Inflammatory macrophage treated with lipopolysaccharide for 1 hour (primary cell): ENCODE measurements at places on chromosomes 13 and 19.

- DNase-seq: no peak
Measured at GRCh38 chr19:7959211-7959610, 15.7 kb upstream of the TIMM44 start.

GRCh38 chr13:34038541-34039068 lies 220.7 kb downstream of the RFC3 start:
- no peak for DNase-seq

DNA sequence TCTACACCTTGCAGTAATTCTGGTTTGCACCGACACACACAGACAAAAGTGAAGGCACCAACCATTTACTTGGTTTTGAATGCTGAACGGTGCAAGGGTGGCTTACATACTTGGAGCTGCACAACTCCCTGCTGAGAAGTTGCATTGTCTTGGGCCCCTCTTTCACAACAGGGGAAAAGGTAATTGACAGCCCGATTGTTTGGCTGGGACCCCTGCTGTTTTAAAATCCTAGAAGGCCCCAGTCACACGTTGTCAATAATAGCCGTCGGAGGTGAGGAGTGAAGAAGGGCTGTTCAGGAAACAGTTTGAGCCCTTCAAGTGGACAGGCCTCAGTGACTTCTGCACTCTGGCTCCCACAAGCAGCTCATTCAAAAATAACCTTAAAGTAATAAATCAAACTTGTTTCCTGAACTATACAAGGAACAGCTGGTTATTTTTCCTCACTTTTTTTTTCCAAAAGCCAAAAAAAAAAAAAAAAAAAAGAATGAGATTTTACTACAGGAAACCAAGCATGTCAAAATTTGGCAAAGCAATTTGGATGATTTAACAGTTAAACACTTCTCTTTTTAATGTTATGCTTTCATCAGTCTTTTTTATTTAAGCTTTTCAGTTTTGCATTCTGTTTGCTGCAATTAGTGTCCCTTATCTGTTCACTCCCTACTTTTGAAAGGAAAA lies 19.0 kb upstream of the SPRY2 start:
- DNase-seq: no peak

DNA sequence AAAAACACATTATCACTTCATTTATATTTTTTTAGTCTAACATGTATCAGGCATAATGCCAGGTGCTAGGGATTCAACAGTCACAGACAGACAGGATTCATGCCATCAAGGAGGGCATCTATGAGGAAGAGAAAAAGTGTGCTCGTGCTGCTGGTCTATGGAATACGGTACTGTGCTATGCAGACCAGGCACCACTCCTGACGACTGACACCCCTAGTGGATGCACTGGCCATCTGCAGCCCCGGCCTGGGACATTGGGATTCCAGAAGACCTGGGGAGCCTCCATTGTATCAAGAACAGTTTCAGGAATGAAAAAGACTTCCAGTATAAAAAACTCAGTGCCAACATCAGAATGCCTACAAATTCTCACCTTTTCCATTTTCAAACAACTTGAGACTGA lies 94.0 kb downstream of the KLF12 start:
- no peak for DNase-seq

- DNase-seq: no peak
Measured at GRCh38 chr13:38637576-38637975, 49.3 kb upstream of the FREM2 start.

GRCh38 chr13:24360106-24360505 lies 50.7 kb downstream of the C1QTNF9 start:
- DNase-seq: no peak

DNA sequence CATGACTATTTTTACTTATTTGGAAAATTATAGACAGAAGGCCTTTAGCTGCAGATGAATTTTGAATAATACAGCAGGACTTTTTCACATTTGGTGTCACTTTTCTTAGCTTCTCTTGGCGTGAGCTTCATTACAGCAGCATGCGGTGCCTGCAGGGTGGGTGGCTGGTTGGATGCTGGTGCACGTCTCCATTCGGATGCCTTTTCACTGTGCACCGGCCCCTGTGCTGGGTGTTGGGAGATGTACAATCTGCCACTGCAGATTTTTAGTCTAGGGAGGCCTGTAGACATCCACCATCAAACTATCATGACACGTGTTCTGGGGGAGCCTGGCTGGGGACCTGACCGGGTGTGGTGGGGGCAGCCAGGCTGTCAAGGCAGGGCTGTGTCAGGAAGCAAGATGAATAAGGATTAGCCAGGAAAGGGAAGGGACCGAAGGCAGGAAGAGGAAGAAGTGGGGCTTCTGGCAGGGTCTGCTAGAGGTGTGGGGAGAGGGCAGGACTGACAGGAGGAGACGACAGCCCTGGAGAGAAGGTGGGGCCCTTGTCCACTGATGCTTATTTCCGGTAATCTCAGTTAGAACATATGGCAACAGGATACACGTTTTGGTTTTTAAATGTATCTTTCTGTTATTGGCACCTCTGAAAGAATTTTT lies 88.8 kb downstream of the ARHGEF7 start:
- DNase-seq: no peak

GRCh38 chr13:93689333-93689732 lies 462.7 kb downstream of the GPC6 start:
- no peak for DNase-seq

DNA sequence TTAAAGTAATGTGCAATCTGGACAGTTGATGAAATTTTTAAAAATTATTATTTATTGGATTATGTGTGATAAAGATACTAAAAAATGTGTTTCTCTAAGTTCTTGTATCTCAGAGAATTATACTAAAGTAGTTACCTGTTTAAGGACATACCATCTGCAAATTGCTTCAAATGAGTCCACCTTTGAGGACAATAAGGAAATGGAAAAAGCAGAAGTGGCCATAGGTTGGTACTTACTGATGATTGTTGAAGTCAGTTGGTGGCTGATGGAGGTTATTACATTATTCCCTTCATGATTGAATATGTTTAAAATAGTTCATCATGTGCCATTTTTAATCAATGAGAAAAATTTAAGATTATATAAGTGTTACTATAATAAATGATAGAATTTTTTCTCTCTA lies 367.0 kb downstream of the MYO16 start:
- no peak for DNase-seq

DNA sequence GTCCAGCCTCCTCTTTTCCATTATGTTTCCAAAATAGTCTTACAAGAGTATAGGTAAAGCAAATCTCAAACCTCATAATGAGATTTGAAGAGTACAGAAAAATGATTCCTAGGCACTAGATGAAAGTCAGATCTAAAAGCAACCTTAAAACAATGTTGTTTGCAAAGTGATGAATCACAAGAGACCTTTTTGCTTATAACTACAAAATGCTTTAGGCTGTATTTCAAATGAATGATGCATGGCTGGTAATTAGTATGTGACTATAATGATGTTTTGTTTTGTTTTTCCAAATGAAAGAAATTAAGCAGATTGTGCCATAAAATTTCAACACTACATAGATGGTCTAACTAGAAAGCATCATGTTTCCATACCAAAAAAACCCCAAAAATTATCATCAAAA lies 272.7 kb downstream of the DIAPH3 start:
- no peak for DNase-seq

DNA sequence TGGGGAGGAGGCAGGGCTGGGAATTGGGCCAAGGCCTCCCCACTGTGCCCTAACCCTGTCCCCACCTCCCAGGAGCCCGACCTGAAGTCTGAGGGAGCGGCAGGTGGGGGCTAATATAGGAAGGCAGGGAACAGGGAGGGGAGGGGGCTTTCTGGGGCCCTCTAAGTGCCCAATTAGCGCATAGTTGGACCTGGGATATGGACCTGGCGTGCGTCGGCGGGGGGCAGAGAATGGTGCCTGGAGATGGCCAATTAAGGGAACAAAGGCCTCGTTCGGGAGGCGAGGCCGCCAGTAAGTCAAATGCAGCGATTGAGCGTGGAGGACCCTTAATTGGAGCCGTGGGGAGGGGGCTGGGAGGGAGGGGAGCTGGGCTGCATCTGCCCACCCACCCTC lies at the start of gene C19orf85:
C19orf85 (minus strand) TSS at position 90 of the 393 bp plus-strand sequence. CDS start 197 bp downstream, outside the sequence.
- no peak for DNase-seq

DNA sequence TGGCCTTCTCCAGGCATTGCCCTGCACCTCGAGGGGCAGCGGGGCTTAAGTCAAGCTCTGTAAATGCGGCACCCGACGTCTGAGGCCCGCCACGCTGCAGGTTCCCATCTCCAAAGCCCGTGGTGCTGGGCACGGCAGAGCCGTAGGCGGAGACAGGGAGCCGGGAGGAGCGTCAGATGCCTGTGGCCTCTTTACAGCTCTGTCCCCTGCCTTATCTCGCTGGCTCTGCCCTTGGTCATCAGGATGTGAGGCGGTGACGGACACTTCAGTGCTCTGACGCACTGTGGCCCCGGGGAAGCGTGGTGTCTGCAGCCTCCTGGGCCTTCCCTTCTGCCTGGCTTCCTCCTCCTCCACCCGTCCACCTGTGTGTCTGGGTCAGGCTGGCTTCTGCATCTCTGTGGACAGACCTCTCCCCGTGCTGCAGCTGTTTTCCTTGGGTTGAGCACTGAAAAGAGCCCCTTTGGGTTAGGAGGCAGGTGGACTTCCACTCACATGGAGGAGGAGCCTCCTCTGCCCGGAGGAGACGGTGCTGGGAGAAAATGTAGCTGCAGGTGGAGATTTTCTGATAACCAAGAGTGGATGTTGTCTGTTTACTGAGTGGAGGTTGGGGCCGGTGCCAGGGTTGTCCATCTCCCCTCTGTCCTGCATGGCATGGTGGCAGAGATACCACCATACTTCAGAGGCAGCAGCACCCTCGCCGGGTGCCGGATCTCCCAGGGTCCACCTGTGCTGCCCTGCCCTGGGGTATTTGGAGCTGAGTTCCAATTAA lies 14.6 kb downstream of the MCF2L start:
- DNase-seq: no peak

GRCh38 chr13:44840131-44840530 lies 149.1 kb downstream of the NUFIP1 start:
- DNase-seq: no peak
